ENCODE measurements at places on chromosomes 7 and 10.
A peak's percentile ranks its signal among the peaks of the same experiment; 100 is the strongest.

- DNase-seq: no peak
Observed at GRCh38 chr7:12716722-12717121, 29.3 kb downstream of the ARL4A start.

DNA sequence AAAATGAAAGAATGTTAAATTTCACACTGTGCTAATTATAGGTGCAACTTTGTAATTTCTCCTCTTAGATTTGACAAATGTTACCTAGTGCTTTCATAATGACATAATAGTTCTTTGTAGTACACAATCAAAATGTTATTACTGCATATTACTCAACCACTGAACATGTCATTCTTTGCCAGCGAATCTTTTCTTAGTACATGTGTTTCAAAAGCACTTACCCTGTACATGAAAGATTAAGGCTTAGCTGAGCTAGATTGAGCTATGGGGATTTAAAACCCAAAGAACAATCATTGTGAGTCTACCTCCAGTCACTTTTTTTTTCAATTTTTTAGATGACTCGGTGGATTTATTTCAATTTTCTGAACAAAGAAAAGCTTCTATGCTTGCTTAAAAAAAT is 123.5 kb upstream of the FERD3L start:
- no peak for DNase-seq

DNA sequence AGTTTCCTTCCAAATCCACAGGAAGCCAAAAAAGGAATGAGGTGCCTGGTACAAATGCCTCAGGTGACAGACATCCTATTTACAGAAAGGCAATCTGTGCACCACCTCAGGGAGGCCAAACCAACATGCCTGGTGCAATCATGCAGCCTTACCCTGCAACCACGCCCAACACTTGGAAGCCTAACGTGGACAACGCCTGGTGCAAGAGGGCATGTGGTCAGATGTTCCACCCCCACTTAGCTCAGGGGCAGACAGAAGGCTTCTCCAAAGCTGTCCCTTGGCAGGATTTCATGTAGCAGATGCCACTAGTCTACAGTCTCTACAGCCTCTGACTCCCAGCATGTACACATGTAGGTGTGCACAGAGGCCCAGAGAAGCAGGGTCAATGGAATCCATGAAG is 89.5 kb downstream of the KCNMA1 start:
- DNase-seq: no peak

DNA sequence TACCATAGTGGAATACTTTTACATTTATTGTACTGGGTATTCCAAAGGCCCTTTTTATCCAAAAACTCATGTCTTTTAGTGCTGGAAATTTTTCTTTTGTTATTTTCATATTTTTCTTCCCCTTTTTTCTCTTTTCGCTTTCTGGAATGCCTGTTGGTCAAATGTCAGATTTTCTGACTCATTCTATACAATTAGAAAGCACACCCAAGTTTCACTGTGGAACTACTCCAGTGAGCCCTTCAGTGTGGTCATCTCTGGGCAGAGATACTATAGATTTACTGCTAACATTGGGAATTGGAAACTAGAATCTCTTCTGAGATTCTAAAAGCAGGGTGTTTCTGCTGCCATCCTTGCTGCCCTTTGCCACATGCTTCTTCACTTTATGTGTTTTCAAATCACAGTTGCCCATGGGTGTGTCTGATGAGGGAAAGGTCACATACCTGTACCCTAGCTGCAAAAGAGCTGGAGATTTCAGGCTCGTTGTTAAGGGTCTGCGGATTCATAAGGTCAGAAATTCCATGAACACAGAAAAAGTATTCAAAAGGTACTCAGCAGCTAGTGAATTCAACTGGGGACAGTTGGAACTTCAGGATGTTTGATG is 5.6 kb upstream of the WASL start:
- DNase-seq: no peak

DNA sequence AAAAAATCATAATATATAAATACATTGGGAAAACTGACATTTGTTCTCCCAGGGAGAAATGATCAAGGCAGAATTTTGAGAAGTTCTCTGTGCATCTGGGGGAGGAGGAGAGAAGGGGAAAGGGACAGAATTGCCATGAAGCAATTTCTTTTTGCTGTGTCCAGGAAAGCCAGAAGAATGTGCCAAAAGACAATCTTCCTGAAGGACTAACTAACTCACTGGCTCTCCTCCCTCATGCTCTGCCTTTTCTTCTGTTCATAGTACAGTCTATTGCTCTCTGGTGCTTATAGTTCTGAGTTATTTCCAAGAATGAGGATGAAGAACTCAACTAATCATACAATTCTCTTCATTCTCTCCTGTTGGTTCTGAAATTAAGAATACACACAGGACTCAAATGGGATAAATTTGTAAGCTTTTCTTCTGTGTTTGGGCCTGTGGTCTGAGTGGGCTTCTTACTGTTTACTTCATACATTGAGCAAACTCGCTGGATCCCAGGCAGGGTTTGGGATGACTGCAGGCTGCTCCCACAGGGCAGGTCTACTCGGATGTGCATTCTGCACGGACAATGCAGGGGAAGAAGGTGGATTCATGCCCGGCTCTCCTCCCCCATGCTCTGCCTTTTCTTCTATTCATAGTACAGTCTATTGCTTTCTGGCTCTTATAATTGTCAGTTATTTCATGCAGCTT is 22.2 kb upstream of the FAM171A1 start:
- no peak for DNase-seq

- no peak for DNase-seq
Observed at GRCh38 chr7:16098585-16099179, 322.7 kb downstream of the CRPPA start.

- no peak for DNase-seq
Observed at GRCh38 chr10:1264001-1264400, 207.8 kb downstream of the WDR37 start.

GRCh38 chr10:128013626-128014025 is 106.7 kb downstream of the PTPRE start:
- DNase-seq: peak; percentile 11

GRCh38 chr7:134910968-134911367 is 75.3 kb upstream of the AGBL3 start:
- DNase-seq: peak; percentile 73

GRCh38 chr10:88165849-88166271 is 302.4 kb downstream of the PTEN start:
- no peak for DNase-seq

DNA sequence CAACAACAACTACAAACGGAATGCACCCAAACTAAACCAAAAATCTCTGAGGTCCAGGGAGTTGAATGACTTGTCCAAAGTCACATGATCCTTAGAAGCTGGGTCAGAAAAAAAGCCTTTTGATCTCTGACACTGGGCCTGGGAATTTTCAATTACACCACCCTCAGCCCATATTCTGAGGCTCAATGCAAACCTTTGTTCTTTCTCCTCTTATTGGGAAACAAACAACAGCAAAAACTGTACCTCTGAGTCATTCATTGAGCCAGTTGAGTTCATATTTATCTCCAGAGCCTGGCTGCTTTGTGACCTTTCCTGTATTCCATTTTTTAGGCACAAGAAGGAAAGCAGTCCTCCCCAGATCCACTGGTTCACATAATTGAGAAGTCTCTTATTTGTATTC is 51.2 kb upstream of the SORCS1 start:
- no peak for DNase-seq

DNA sequence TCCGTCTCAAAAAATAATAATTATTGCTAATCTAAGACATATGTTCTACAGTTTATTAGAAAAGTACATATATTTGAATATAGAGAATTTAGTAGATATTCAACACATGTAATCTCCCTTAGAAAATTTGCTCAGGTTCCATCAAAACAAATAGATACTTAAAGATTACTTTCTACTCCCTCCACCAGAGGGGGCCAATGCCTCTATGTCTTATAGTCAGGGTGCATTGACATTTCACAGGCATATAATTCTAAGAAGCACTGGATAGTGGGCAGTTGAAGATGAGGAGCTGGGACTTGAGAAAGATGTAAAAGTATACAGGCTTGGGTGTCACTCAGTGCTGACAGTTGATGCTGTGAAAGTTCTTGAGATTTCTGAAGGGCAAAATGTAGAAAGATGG is 301.6 kb upstream of the HPS1 start:
- DNase-seq: peak; percentile 66

GRCh38 chr7:155230169-155230593 is 67.5 kb upstream of the INSIG1 start:
- DNase-seq: no peak

All from MM.1S (cell line).